Pulmonary artery endothelial cell (primary cell): ENCODE measurements at places on chromosomes 16 and 17. TPM values are rescaled to one million over a fixed set of nuclear protein-coding genes. Genes with fewer than 3 reads are reported as not detected.

Gene KCNJ16
- 0.07 TPM in 1 of 2 replicates, not detected in the other for total RNA-seq

GRCh38 chr17:52213451-52213850 lies 54.9 kb upstream of the CA10 start:
- DNase-seq, result no peak

DNA sequence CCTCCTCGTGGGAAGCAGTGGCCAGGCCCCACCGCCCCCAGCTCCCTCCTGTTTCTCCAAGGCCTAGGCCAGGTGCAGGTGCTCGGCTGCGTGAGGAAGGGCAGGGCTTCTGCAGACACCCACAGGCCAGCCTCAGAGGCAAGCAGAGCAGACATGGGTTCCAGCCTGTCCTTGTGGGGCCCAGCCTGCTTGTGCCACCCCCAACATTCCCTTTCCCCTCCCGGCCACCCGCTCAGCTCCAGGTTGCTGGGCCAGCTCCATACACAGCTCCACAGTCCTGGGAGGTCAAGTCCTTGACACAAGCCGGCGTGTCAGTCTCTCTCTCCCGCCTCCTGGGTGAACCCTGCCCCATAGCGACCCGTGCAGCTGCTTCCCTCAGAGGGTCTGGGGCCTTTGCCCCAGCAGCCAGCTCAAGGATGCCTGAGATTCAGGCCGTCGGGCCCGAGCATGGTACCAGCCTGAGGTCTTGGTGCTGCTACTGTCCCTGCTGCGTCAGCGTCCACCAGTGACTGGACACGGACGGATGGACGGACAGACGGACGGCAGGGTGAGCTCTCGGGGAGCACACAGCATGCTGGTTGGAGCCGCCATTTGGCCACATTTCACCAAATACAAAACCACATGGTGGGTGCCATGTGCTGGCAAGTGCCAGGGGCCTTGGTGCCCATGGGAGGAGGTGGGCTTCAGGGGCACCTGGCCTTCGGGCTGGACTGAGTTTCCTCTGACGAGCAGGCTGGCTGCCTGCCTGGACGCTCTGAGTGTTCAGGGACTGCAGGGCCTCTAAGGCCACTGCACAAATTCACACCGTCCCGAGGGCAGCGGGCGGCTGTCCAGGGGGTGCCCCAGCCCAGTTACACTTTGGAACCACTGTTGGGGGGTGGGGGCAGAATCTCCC lies 8.0 kb downstream of the SECTM1 start:
- DNase-seq, result no peak

- DNase-seq, result no peak
Observed at GRCh38 chr16:88636488-88637265, 1.7 kb upstream of the IL17C start.

Gene TERB1
- total RNA-seq, result 0.07 TPM in 1 of 2 replicates, not detected in the other

Gene ZNF594
- 2.0 and 4.9 TPM in 2 replicates for total RNA-seq

GRCh38 chr17:32253117-32253611 lies 12.5 kb upstream of the RHBDL3 start:
- peak; percentile 19 for DNase-seq

GRCh38 chr17:82675476-82676245 lies 22.8 kb downstream of the RAB40B start:
- no peak for DNase-seq

DNA sequence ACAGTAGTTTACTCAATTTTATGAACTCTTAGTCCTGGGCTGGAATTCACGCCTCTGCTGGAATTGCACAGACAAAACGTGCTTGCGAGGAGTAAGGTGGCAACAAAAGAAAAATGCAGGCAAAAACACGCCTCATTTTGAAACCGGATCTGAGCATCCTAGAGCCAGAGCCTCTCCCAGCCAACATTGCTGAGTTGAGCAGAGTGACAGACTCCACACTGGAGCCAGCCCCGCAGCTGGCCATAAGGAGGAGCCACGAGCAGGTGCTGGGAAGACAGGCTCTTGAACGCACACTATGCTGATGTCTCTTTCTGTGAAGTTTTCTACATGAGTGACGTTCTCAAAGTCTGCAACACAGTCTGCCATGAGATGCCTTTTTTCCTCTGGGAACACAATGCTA lies 14.6 kb upstream of the HSBP1 start:
- DNase-seq, result no peak

DNA sequence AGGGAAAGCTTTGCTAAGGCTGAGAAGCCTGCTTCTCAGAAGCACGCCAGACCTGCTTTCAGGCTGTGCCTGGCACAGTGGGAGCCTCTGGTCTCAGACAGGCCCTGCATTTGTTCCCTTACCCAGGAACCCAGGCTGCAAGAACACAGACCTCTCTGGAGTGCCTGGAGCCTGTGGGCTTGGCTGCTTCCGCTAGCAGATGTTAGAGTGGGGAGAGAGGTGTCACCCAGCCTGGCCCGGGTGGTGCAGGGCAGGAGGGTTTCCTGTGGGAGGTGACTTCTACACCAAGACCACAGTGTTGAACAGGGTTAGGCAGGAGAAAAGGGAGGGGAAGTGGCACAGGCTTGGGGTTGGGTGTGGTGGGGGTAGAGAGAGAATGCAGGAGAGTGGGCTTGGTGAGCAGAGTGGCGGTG lies 35.8 kb upstream of the ADGRG1 start:
- no peak for DNase-seq

DNA sequence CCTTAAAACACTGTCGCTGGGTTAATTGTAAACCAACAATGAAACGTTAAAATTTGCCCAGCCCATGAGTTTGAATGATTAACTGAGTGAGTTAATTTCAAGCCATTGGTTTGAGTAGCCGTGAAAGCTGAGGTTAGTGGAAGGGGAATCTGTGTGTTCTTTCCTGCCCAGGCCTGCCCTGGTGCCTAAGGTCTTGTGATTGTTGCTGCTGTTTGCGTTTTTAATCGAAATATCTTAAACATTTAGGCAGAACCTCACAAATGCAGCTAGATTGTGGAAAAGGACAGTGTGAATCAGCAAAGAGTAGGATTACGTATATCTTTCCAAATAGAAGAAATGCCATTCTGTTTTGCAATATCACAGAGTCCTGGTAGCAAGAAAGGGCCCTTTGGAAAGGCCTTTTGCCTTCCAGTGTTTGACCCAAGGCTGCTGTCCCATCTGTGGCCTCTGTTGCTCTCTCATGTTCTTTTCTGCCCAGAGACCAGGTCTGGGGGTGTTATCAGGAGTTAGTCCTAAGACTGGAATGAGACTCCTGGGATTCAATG lies 113.8 kb downstream of the MSI2 start:
- no peak for DNase-seq

DNA sequence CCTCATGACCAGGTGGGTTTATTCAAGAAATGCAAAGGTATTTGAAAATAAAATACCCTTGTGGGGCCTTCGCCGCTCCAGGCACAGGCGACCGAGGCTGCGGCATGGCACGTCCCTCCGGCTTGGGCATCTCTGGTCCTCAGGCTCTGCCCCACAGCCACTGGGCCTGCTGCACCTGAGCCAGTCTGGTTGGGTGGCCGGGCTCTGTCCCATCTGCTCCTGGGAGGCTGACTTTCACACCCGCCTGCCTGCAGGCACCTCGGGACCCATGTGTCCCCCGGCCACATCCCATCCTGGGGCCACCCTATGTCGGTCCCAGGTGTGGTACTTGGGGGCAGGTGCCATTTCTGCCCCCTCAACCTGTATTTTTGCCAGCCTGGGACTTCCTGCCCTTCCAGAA lies 20.9 kb downstream of the OSBPL7 start:
- no peak for DNase-seq

Gene PCTP
- total RNA-seq, result 22.6 and 24.5 TPM in 2 replicates
